ENCODE measurements at places on chromosomes 12 and 14.

- DNase-seq = no peak
These were observed 239.4 kb downstream of the PAWR start for GRCh38 chr12:79451365-79451764.

DNA sequence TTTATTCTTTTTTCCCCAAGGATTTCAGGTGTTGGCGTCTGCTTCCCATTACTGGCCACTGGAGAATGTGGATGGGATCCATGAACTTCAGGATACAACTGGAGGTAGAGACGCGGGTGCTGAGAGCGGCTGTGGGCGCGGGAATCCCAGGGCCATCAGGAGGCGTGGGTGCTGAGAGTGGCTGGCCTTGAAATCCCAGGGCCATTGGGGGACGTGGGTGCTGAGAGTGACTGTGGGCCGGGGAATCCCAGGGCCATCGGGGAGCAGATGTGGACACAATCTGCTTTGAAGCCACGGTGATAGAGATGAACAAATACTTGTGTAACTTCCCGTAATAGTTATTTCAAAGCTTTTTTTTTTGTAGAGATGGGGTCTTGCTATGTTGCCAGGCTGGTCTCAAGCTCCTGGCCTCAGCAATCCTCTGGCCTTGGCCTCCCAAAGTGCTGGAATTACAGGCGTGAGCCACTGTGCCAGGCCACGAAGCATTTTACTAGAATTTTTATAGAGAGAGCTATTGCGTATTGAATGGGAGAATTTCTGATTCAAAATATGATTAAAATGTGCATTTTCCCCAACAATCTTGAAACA, 12.8 kb downstream of the ADGRD1 start:
- no peak for DNase-seq

DNA sequence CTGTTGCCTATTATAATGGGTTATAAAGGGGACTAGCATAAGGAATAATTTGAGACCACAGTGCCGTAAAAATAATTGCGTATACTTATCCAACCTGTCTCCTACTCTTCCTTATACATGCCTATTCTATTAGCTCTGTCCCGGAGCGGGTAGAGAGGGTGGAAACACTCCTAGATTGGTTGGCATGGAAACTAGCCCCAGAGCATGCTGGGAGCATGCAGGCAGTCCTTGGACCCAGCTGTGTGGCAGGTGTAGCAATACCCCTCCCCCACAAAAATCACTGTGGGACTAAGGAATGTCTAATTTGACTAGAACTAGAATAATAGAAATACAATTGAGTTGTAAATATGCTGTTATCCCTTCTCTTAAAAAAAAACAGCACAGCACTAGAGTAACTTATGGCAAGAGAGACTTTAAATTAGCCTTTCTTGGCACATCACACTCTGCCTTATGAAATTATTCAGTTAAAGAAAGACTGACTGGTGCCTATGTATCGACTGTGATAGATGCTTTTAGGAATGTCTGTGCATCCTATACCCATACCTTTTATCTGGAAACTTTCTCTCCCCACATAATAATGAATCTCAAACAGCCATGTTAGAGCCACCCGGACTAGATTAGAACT, 244.0 kb upstream of the DAAM1 start:
- no peak for DNase-seq

DNA sequence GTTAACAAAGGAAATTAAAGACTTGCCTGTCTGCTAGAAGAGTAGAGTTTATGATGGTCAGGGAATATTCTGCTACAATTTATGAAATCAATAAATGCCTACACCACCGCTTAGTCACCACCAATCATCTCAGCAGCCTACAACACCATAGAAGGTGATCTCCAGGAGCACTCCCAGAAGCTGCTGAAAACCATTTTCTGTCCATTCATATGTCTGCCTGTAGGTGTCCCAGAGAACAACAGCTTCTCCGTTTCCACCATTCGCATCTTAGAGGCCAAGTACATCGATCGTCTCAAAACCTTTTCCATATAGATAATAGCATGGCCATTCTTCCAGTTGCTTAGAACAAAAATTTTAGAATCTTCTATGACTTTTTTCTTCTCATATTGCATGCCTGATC, 303.4 kb downstream of the KCNC2 start:
- no peak for DNase-seq

DNA sequence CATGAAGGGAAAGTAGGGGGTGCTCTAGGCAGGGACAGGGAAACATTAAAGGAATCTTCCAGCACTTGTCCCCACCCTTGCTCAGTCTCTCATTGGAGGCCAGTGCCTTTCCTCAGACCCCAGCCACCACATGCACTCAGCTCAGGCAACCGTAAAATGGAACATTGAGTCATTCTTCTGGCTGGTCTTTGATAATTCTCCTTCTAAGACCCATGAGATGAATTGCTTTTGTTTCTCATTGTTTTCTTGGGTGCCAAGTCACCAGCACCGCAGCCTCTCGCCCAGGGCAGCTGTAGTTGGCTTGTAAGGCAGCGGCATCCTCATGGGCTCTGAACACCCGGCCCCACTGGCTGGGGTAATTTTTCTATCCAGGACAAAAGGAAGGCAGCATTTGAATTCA, 108.2 kb downstream of the PHETA1 start:
- DNase-seq = no peak

Data from GF-D8 (cell line).